ENCODE measurements at places on chromosomes 3 and 15.

GRCh38 chr3:179286331-179286730 lies 35.4 kb upstream of the KCNMB3 start:
- peak; percentile 32 for DNase-seq

DNA sequence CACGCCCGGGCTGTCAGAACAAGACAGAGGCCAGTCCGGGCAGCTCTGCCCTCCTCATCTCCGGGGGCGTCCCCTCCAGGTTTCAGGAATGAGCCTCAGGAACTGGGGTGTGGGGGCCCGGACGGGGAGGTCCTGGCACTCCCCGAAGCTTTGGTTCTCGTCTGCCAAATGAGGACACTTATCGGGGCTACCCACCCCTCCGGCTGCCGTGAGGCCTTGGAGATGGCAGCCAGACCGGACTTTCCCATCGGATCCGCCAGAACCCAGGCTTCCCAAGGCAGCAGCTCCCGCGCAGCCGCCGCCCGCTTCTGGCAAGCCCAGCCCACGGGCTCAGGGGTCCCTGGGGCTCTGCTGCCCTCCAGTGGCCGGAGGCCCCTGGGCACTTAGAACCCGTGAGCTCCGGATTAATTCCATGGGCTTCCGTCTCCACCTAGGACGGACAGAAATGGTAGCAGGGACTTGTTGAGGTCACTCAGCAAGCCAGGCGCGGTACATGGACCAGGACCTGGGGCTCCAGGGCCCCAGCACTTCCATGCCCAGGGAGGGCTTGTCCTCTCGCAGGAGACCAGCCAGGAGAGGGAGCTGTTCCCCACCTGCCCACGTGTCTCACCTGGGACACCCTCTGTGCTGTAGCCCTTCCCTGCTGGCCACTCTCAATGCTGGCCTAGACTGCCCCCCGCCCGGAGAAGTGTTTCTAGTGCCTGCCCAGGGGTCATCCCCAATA lies 89.4 kb downstream of the LINGO1 start:
- peak; percentile 87 for DNase-seq

GRCh38 chr15:34512628-34513027 lies 70.8 kb downstream of the GOLGA8B start:
- no peak for DNase-seq

DNA sequence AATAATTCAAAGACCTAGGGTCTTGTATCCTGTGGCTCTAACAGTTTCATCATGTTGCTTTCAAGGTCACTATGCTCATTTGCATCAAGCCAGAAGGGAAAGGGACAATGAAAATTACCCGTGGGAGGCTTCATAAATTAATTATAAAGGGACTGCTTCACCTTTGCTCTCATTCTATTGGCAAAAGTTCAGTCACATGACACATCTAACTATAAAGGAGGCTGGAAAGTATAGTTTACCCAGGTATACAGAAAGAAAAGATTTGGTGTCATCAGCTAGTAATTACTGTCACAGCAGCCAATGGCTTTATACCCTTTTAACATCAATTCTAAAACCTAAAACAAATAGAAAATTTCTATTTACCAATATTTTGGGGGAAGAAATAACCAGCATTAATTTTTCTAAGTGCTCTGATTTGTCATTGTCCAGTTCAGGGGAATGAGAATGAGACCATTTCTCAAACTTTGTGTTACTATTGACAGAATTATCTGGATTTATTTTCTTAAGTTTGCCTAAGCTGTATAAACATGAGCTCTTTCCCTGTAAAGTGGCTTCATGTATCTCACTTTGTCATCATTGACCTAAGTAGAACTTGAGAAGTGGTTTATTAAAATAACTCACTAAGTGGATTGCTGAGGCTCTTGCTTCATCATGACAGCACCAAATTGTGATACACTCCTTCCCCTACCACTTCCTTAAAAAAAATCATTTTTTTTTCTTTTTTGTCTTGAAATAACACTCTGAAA lies 257.7 kb upstream of the PEX5L start:
- no peak for DNase-seq

- no peak for DNase-seq
These were observed 6.8 kb upstream of the ARRDC4 start for GRCh38 chr15:97953748-97954147.

- no peak for DNase-seq
These were observed 18.4 kb downstream of the CTXND1 start for GRCh38 chr15:80233581-80233980.

GRCh38 chr3:38823186-38823585 lies 7.2 kb upstream of the SCN10A start:
- DNase-seq, result no peak

- peak; percentile 15 for DNase-seq
These were observed 1.1 kb downstream of the HDGFL3 start for GRCh38 chr15:83206526-83207008.

DNA sequence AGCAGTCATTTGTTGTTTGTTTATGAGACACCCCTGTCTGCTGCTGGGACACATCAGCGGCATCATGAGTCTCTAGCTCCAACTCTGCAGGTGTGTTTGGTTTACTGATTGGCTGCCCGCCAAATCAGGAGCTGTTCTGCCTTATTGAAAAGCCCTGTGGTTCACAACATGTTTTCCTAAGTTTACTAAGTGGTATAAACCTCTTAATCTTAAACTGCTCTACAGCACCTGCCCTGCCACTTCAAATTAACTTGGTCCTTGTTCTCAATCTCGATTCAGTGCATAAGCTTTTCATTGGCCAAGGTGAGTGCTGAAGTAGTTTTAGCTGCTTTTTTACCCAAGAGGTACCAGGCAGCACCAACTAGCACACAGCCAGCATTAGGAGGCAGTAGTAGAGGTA lies 77.8 kb upstream of the WDR72 start:
- peak; percentile 29 for DNase-seq

- DNase-seq, result no peak
These were observed 59.5 kb downstream of the FNDC3B start for GRCh38 chr3:172098698-172099494.

- peak; percentile 53 for DNase-seq
These were observed 31.1 kb downstream of the VGLL4 start for GRCh38 chr3:11612515-11613188.

GRCh38 chr3:42013691-42014457 lies 52.0 kb upstream of the ULK4 start:
- peak; percentile 26 for DNase-seq

DNA sequence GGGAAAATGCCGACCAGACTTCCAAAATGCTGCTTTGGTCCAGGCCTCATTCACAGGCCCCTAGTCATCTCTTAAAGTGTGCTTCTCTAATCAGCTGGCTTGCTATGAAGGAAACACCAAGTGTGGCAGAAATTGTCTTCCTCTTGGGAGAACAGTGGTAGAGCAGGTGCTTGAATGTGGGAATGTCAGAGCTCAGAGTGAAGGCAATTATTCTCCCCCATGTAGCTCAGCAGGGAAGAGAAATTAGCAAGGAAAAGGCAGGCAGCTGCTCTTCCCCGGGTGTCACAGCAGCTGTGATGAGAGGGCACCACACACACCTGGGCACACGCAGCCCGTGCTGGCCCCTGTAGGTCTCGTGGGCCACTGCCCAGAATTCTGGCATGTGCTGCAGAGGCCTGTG lies 358.5 kb downstream of the WDR72 start:
- DNase-seq, result no peak

- no peak for DNase-seq
These were observed 12.2 kb downstream of the TBL1XR1 start for GRCh38 chr3:177185035-177185574.

GRCh38 chr3:99481561-99481960 lies 156.8 kb upstream of the COL8A1 start:
- DNase-seq, result no peak

DNA sequence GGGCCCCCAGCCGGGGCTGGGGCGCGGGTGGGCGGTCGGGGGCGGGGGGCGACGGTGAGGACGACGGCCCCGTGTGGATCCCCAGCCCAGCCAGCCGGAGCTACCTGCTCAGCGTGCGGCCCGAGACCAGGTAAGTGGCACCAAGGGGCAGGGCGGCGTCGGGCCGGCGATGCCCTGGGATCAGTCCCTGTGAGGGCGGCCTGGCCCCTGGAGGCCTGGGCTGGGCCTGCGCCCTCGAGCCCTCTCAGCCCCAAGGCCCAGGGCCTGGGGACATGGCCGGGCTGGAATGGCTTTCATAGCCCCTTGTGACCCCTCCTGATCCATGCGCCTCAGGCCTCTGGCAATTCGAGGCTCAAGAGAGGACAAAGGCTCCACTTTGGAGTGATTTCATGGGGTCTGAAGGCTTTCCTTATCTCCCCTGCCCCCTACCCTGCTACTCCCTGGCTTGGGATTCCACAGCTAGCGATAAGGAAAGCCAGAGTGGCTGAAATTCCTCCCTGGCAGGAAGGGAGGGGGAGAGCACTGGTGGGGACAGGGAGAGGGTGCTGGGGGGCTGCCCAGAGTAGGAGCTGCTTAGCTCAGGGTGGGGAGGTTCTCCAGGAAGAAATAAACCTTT lies 418 bp downstream of the ALPK3 start:
- peak; percentile 43 for DNase-seq

DNA sequence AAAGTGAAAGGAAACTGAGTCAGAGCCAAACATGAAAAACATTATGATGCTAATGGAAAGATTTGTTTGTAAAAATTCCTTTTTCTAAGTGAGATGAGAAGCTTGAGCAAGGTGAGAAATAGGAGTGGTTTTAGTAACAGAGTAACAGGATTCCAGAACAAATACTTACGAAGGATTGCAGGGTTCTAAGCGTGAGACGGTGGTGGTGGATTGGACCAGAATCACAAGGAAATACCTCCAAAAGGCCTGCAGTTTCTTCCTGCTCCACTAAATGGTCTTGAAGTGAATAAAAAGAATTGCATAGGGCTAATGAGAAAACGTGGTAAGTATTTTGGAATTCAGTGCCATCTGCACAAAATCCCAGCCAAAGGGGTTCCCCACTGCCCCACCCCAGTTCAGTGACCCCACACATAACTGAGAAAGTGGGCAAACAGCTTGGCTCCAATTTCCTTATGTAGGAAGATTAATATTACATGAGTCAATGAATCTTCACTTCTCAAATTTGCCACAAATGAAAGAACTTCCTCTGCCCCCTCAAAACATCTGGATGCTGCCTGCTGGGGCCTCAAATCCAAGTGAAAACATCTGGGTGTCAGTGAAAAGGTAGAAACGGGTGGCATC lies 283.8 kb upstream of the NR2F2 start:
- no peak for DNase-seq

DNA sequence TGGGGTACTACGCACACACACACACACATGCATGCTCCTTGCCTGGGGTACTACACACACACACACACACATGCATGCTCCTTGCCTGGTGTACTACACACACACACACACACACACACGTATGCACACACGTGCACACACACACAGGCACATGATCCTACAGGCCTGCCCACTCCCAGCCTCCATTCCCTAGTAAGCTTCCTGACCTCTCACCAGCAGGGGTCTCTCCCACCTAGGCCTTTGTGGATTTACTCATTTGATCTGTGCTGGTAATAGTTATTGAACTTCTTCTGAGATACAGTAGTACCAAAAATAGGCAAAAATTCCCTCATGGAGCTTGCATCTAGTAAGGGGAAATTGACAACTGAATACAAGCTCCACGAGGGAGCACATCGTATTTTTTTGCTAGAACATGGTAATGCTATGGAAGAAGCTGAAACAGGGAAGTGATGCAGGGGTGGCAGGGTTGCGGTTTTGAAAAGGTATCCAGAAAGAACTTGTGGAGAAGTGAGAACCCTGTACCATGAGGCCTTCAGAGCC lies 19.1 kb downstream of the TTC21A start:
- DNase-seq, result peak; percentile 71

GRCh38 chr3:4506559-4507023 lies 13.4 kb downstream of the ITPR1 start:
- DNase-seq, result no peak

DNA sequence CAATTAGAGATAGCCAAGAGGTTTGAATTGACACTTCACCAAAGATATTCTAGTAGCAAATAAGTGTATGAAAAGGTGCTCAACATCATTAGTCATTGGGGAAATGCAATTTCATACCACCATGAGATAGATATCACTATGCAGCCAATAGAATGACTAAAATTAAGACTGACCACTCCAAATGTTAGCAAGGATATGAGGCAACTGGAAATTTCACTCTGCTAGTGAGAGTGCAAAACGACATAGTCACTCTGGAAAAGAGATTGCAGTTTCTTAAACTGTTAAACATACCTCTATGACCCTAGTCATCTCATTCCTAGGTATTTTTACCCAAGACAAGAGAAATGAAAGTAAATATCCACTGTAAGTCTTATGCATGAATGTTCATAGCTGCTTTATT lies 27.6 kb upstream of the SLC6A11 start:
- no peak for DNase-seq

DNA sequence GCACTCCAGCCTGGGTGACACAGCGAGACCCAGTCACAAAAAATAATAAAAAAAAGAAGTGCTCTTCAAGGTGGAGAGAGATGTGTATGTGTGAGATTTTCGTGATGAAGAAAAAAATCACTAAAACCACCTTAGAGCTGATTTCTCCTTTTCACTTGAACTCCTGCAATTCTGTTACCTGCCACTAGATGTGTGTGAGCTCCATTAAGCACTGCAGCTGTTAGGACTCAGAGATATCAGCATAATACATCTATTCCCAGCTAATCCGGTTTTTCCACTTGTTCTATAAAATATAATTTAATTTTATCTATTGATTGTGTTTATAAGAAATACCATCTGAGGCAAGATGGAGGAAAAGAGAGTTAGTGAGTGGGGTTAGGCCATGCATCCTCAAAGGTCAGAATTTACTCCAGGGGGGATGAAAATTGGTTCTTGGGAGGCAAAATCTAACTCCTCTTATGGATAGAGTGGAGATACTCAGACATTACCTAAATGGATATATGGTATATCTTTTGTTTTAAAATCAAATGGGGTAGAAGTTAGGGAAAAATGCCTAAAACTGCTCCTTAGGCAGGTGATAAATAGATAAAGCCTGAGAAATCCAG lies 152.7 kb downstream of the IL20RB start:
- DNase-seq, result peak; percentile 21

- DNase-seq, result no peak
These were observed 135.9 kb downstream of the KCNAB1 start for GRCh38 chr3:156256256-156256655.

- DNase-seq, result no peak
These were observed 25.0 kb downstream of the SEC61A1 start for GRCh38 chr3:128077202-128077624.

DNA sequence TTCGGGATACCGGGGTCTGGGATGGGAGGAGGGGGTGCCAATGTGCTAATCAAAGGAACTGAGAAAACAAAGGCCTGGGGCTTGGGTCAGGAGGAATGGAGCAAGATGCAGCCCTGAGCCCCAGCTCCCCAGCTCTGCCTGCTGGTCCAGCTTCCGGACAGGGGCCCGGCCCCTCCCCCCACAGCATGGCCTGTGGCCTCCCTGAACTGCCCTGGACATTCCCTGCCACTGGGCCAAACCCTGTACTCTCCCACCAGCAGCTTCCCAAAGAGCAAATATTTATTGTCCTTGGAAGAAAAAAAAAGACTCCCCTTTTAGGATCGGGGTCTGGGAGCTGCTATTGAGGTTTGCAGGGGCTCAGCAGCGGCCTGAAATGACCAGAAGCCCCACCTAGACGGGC lies 5.7 kb upstream of the MYL3 start:
- DNase-seq, result no peak

- no peak for DNase-seq
These were observed 20.1 kb downstream of the FAM3D start for GRCh38 chr3:58646503-58646902.

- no peak for DNase-seq
These were observed 17.7 kb downstream of the KLF15 start for GRCh38 chr3:126339466-126339865.

Data from WERI-Rb-1 (cell line).